Activated T-helper 17 cell treated with anti-CD3 and anti-CD28 coated beads, Interleukin-2, amount 50 U/mL, for 72 hours (primary cell): ENCODE measurements at places on chromosomes 16 and 17. TPM values are rescaled to one million over a fixed set of nuclear protein-coding genes. Genes with fewer than 3 reads are reported as not detected.

Gene GPR179
- 0.26 TPM for total RNA-seq

GRCh38 chr17:81036197-81036941 is 1.4 kb downstream of the BAIAP2 start:
- no peak overlapping the region for H3K27ac ChIP-seq
- H3K4me3 ChIP-seq, result peak overlapping the region; percentile 61
- H3K4me1 ChIP-seq, result no peaks in the 10 kb centered on the region
- peaks cover 10% of the 10 kb centered on the region for H3K27me3 ChIP-seq
- ATAC-seq, result no peak

GRCh38 chr17:37702598-37702997 is 42.3 kb downstream of the HNF1B start:
- H3K4me1 ChIP-seq, result peaks cover 5% of the 10 kb centered on the region
- no peaks in the 10 kb centered on the region for H3K36me3 ChIP-seq
- no peak overlapping the region for H3K27ac ChIP-seq
- no peak overlapping the region for H3K4me3 ChIP-seq

DNA sequence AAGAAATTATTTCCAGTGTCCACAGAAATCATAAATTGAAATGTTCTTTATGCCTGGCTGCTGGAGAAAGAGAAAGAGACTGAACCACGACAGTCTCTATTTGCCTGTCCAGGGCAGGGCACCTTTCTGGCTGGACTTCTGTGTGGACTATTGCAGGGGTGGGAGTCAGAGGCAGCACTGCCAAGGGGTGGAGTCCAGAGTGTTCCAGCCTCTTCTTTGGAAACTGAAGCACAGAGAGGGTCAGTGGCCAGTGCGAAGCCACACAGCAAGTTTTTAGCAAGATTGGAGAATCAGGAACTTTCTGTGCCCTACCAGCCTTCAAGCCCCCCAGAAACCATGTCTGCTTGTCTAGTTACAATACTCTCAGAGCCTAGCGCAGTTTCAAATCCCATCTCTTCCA is 15.3 kb downstream of the KCNG4 start:
- H3K27me3 ChIP-seq, result peaks cover 22% of the 10 kb centered on the region
- no peak overlapping the region for H3K4me3 ChIP-seq
- no peak overlapping the region for H3K27ac ChIP-seq
- no peaks in the 10 kb centered on the region for H3K36me3 ChIP-seq
- H3K4me1 ChIP-seq, result no peaks in the 10 kb centered on the region
- no peak for ATAC-seq

DNA sequence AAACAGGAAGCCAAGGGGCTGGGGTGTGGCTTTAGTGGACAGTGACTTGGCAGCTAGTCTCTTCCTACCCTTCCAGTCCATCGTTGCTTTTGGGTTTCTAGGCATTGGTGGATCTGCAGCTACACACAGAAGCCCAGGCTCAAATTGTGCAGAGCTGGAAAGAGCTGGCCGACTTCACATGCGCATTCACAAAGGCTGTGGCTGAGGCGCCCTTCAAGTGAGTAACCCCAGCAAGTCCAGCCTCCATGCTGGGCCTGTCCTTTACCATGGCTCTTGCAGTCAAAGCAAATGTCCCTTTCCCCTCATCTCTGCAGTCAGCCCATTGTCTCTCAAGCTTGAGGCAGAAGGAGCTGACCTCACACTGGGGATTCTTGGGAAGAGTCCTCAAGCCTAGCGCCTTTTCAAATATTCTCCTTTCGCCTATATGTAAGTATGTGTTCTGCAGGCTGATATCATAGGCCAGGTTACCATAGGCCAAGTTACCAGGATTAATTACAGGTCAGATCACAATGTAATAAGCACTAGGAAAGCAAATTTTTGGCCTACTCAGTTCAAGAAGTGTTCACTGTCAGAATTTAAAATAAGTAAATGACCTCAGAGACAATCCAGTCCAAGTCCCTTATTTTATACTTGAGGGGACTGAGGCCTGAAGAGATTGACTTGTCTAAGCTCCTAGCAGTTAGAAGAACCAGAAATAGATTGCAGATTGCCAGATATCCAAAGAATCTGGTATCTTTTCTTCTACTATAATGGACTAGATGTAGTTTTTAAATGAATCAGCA is 6.5 kb downstream of the EME1 start:
- H3K4me3 ChIP-seq, result no peak overlapping the region
- no peak for ATAC-seq

DNA sequence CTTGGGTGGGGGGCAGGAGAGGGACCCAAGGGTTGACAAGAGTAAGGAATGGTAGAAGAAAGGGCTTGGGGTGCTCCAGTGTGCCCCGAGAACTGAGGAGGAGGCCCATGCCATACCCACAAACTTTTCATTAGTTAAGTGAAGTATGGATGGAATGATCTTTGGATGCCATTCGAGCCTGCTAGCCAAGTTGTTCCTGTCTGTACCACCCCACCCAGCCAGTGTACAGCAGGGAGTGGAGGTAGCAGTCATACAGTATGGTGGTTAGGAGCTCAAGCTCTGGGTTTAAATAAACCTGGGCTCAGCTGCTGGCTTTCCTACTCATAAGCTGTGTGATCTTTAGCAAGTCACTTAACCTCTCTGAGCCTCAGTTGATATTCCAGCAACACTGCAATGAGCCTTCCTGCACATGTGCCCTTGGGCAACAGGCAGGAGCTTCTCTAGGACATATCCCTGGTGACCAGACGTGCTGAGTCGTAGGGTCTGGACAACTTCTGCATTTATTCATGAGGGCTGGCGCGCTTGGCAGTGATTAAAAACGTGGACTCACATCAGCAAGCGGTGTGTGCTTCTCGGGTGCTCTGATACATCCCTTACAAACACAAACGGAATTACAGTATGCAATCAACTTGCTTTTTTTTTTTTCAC is 22.9 kb downstream of the ITPRIPL2 start:
- H3K4me1 ChIP-seq, result no peaks in the 10 kb centered on the region
- no peak overlapping the region for H3K4me3 ChIP-seq
- no peak for ATAC-seq

GRCh38 chr16:74291577-74292208 is 4.9 kb upstream of the PSMD7 start:
- peaks cover 7% of the 10 kb centered on the region for H3K36me3 ChIP-seq
- H3K4me3 ChIP-seq, result no peak overlapping the region
- H3K27ac ChIP-seq, result no peak overlapping the region

GRCh38 chr16:2752850-2753732 is 653 bp downstream of the SRRM2 start:
- H3K36me3 ChIP-seq, result peaks cover 69% of the 10 kb centered on the region
- peak; percentile 54 for ATAC-seq
- H3K27ac ChIP-seq, result peak overlapping the region; percentile 98
- peaks cover 44% of the 10 kb centered on the region for H3K4me1 ChIP-seq
- H3K4me3 ChIP-seq, result peak overlapping the region; percentile 95

GRCh38 chr17:59785091-59785799 is 77.8 kb downstream of the VMP1 start:
- H3K27me3 ChIP-seq, result no peaks in the 10 kb centered on the region
- peak overlapping the region; percentile 99 for H3K27ac ChIP-seq
- peaks cover 26% of the 10 kb centered on the region for H3K4me1 ChIP-seq
- H3K4me3 ChIP-seq, result peak overlapping the region; percentile 85
- ATAC-seq, result no peak

Gene KRTAP4-5
- not detected for total RNA-seq

GRCh38 chr16:56879276-56879675 is 14.3 kb downstream of the SLC12A3 start:
- no peak overlapping the region for H3K4me3 ChIP-seq
- H3K27me3 ChIP-seq, result no peaks in the 10 kb centered on the region
- no peak for ATAC-seq
- H3K36me3 ChIP-seq, result no peaks in the 10 kb centered on the region
- no peak overlapping the region for H3K27ac ChIP-seq
- H3K4me1 ChIP-seq, result no peaks in the 10 kb centered on the region

GRCh38 chr16:62548095-62548494 is 511.9 kb upstream of the CDH8 start:
- no peak overlapping the region for H3K27ac ChIP-seq
- H3K36me3 ChIP-seq, result no peaks in the 10 kb centered on the region
- H3K4me3 ChIP-seq, result no peak overlapping the region
- no peaks in the 10 kb centered on the region for H3K4me1 ChIP-seq
- H3K27me3 ChIP-seq, result no peaks in the 10 kb centered on the region

- H3K36me3 ChIP-seq, result no peaks in the 10 kb centered on the region
- H3K27ac ChIP-seq, result peak overlapping the region; percentile 91
- peak; percentile 71 for ATAC-seq
- H3K27me3 ChIP-seq, result no peaks in the 10 kb centered on the region
- peak overlapping the region; percentile 74 for H3K4me3 ChIP-seq
Observed at GRCh38 chr17:40605306-40605705, 40.0 kb upstream of the CCR7 start.

- no peaks in the 10 kb centered on the region for H3K27me3 ChIP-seq
- no peak for ATAC-seq
- no peaks in the 10 kb centered on the region for H3K4me1 ChIP-seq
- no peak overlapping the region for H3K4me3 ChIP-seq
- no peak overlapping the region for H3K27ac ChIP-seq
Observed at GRCh38 chr17:73539166-73539565, 105.1 kb downstream of the SDK2 start.

GRCh38 chr17:74442670-74443515 is 11.0 kb downstream of the GPRC5C start:
- H3K27me3 ChIP-seq, result peaks cover 10% of the 10 kb centered on the region
- no peaks in the 10 kb centered on the region for H3K36me3 ChIP-seq
- H3K4me3 ChIP-seq, result no peak overlapping the region
- no peak for ATAC-seq

Gene C16orf54
- 23.5 TPM for total RNA-seq

DNA sequence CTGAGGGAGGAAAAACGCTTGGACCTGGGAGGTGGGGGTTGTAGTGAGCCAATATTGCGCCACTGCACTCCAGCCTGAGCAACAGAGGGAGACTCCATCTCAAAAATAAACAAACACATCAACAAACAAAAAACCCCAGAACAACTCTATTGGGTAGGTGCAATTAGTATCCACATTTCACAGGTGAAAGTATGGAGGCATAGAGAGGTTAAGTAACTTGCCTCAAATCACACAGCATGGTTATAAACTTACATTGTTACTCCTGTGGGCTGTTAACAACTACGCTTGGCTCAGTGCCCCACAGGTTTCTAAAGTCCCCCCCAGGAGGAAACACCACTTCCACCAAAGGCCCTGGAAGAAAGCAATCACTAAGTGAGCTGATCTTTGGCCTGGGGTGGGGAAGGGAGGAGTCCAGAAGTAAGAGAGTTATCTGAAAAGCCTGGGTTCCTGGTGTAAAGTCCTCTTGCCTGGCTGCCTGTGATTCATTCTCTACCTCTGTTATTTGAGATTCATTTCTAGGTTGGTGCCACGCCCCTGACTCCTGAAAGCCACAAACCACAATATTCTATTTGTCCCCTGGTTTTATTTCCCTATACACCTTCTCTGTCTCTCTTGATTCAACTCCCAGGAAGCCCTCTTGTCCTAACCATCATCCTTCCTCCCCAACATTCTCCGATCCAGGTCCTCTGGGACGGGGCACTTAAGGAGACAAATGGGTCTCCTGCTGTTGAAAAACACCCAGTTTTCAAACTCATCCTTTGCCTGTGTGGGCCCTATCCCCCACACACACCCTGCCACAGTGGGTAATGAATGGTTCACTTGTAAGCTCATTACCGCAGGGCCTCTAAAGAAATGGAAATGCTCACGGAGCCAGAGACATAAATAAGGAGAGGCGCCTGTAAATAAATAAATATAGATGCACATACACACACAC is 195.4 kb downstream of the XYLT1 start:
- ATAC-seq, result peak; percentile 71
- H3K36me3 ChIP-seq, result no peaks in the 10 kb centered on the region
- H3K4me1 ChIP-seq, result peaks cover 36% of the 10 kb centered on the region
- peak overlapping the region; percentile 2 for H3K4me3 ChIP-seq
- H3K27ac ChIP-seq, result no peak overlapping the region

DNA sequence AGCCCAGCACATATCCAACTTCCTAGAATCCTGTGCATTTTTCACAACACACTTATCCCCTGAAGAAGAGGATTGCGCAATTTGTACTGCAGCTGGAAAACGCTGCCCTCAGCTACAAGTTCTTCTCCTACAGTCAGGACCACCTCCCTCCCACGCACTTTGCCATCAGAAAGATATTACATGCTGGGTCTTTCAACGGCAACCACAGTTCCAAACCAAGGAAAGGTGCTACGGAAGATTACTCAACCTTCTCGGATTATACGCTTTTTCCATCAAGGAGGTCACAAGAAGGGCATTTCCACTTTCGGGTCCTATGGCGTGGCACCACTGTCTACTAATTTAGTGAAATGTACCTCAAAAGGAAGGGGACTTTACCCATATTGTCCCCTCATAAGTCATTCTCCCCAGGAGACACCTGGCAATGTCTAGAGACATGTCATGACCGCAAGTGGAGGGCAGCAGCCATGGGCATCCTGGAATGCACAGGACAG is 35.2 kb downstream of the USP7 start:
- no peaks in the 10 kb centered on the region for H3K27me3 ChIP-seq
- H3K4me3 ChIP-seq, result peak overlapping the region; percentile 51
- H3K4me1 ChIP-seq, result peaks cover 47% of the 10 kb centered on the region

Gene CDRT15L2
- not detected for total RNA-seq

DNA sequence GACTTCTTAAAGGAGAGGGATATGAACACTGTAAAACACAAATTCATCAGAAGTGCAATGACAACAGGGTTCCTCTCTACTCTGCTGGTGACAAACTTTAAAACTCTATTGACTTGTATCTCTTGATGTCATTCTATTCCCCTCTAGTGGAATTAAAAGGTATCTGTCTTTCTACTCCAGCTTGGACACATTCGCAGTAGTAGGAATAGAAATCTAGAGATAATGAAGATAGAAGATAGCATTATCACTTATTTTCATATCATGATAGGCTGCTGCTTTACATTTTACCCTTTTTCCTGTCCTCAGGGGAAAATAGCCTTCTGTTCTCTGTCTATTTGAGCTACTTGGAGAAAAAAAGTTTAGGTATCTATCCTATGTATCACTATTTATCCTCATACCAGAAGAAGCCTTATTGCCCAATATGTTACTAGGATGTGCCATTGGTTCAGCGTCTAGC is 209.6 kb upstream of the CACNG5 start:
- H3K27ac ChIP-seq, result no peak overlapping the region
- no peaks in the 10 kb centered on the region for H3K27me3 ChIP-seq
- peaks cover 9% of the 10 kb centered on the region for H3K4me1 ChIP-seq
- no peaks in the 10 kb centered on the region for H3K36me3 ChIP-seq

- no peak overlapping the region for H3K4me3 ChIP-seq
- peaks cover 8% of the 10 kb centered on the region for H3K4me1 ChIP-seq
- no peak overlapping the region for H3K27ac ChIP-seq
- peaks cover 20% of the 10 kb centered on the region for H3K36me3 ChIP-seq
- no peak for ATAC-seq
Observed at GRCh38 chr17:2691069-2691871, 20.3 kb downstream of the CLUH start.

DNA sequence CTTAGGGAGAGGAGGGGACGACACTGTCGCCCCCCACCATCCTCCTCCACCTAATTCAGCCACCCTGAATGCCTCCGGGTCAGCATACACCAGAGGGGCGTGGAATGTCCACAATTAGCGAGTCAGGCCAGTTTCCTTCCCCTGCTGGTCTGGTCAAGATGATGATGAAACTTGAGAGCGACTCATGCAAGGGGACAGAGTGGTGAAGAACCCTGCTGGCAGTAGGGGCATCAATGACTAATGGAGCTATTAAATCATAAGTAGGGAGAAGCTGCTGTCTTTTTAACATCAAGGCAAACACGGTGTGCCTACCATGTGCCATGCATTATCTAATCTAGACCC is 7.2 kb downstream of the SPACA3 start:
- H3K27me3 ChIP-seq, result peaks cover 21% of the 10 kb centered on the region
- no peak overlapping the region for H3K27ac ChIP-seq
- H3K36me3 ChIP-seq, result no peaks in the 10 kb centered on the region
- peaks cover 5% of the 10 kb centered on the region for H3K4me1 ChIP-seq
- no peak overlapping the region for H3K4me3 ChIP-seq

Gene HBQ1
- not detected for total RNA-seq

- H3K4me3 ChIP-seq, result no peak overlapping the region
- no peak overlapping the region for H3K27ac ChIP-seq
- H3K27me3 ChIP-seq, result no peaks in the 10 kb centered on the region
- H3K36me3 ChIP-seq, result peaks cover 37% of the 10 kb centered on the region
- peak; percentile 21 for ATAC-seq
Observed at GRCh38 chr17:28783161-28783560, 39.4 kb downstream of the TRAF4 start.

Gene CUEDC1
- total RNA-seq, result 0.15 TPM
